ENCODE measurements at places on chromosomes 4 and X. TPM values are rescaled to one million over a fixed set of nuclear protein-coding genes. Genes with fewer than 3 reads are reported as not detected.

DNA sequence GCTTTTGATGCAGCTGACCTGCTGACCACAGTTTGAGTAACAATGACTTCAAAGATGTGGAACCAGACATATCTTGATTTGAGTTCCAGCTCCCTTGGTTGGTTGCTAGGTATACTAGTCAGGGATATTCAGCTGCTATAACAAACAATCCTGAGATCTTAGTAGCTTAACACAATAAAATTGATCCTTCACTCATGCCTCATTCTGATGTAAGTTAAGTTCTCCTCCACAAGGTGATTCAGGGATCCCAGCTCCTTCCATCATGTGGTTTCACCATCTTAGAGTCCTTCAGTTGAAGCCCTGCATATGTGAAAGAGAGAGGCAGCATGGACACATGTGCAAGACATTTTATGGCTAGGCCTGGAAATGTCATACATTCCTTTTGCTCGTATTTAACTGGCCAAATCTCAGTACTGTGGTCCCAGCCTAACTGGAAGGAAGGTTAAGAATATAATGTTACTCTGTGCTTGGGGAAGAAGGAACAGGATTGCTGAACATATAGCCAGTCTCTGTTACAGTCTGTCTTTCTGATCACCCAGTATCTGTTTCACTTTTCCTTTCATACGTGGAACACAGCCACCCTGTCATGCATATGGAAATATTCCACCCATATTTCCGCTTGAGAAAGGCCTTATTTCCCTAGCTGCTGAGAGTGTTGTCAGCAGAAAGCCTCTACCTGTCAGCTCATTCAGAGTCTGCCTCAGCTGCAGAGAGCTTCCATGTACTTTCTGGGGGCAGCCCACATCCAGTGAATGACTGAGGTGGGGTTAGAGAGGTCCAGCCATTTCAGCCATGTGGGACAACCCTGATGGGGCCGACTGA is 7.1 kb downstream of the SMIM9 start:
- DNase-seq, result no peak

- DNase-seq, result no peak
Measured at GRCh38 chr4:140242357-140243277, 88.6 kb upstream of the MAML3 start.

DNA sequence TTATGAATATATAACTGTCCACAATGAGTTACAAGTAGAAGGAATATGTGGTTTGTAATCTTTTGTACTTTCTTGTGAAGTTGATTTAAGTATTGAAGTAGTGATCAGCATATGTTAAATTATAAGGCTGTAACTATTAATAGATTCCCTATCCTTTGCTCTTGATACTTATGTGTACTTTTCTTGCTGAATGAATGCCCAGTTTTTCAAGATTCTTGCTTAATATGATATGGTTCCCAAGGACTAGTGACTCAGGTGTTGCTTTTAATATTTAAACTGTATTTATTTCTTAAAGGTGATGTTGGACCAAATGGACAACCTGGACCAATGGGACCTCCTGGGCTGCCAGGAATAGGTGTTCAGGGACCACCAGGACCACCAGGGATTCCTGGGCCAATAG is 121.7 kb downstream of the IRS4 start:
- no peak for DNase-seq

HOPX gene
- total RNA-seq, result 2.8 TPM

PABPC1L2A gene
- not detected for total RNA-seq

GRCh38 chrX:96407072-96407471 is 277.6 kb upstream of the DIAPH2 start:
- peak; percentile 4 for DNase-seq

Measured in neural progenitor cell (in vitro differentiated cells).